ENCODE measurements at places on chromosomes 11 and 22.

DNA sequence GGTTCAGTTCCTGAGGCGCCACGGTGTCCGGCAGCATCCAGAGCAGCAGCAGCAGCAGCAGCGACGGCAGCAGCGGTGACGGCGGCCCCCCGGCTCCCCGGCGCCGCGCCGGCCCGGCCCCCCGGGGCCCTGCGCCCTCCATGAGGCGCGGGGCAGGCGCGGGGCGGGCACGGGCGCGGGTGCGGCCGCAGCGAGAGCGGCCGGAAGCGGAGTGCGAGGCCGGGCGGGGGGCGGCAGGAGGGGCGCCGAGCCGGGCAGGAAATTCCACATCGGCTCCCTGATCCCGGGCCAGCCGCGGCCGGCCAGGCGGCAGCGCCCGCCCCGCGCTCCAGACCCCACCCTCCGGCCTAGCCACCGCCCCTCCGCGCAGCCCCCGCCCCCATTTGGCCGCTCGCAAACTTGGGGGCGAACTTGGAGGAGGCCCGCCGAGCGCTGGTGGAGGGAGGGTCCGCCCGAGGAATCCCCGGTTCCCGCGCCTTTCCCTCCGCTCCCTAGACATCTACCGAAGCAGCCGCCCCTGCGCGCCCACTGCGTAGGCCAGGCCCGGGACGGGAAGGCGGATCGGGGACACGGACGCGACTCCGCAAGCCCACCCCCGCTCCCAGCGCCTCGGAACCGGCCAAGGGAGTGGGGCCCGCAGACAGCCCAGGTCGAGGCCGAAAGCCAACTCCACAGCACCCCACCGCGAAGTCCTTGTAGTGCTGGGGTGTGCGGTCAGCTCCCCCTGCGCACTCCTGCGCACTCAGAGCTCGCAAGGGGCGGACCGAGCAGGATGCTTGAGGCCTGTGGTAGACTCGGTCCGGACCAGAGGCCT lies at the start of gene SCARF2:
Gene SCARF2, minus strand, starts transcription at position 213 of the 814 bp plus-strand sequence. Its CDS starts 71 bp downstream, at position 142.
- DNase-seq, result no peak

DNA sequence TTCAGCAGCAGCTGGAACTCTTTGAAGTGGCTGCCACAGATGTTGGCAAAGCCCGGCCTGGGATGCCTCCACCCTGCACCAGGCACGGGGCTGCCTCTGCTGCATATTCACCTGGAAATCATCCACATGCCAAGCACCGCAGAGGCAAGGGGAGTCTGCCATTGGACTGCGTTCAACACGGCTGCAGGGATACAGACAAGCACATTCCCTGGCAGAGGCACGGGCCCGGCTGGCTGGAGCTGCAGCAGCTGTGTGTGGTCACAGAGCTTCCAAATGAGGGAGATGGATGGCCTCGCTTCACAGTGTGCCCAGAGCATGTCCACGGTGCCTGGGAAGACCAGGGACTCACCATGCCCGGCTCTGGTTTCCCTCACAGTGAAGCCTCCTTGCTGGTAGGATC lies 1378.9 kb downstream of the TBC1D22A start:
- DNase-seq, result no peak

DNA sequence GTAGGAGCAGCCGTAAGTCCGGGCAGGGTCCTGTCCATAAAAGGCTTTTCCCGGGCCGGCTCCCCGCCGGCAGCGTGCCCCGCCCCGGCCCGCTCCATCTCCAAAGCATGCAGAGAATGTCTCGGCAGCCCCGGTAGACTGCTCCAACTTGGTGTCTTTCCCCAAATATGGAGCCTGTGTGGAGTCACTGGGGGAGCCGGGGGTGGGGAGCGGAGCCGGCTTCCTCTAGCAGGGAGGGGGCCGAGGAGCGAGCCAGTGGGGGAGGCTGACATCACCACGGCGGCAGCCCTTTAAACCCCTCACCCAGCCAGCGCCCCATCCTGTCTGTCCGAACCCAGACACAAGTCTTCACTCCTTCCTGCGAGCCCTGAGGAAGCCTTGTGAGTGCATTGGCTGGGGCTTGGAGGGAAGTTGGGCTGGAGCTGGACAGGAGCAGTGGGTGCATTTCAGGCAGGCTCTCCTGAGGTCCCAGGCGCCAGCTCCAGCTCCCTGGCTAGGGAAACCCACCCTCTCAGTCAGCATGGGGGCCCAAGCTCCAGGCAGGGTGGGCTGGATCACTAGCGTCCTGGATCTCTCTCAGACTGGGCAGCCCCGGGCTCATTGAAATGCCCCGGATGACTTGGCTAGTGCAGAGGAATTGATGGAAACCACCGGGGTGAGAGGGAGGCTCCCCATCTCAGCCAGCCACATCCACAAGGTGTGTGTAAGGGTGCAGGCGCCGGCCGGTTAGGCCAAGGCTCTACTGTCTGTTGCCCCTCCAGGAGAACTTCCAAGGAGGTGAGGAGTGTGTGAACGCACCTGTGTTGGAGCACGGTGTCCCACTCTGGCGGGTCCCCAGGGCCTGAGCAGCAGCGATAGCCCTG lies at the start of gene TAGLN:
Gene TAGLN, plus strand, starts transcription at position 318 of the 863 bp plus-strand sequence. CDS start 3,644 bp downstream, outside the sequence.
- peak; percentile 78 for DNase-seq

DNA sequence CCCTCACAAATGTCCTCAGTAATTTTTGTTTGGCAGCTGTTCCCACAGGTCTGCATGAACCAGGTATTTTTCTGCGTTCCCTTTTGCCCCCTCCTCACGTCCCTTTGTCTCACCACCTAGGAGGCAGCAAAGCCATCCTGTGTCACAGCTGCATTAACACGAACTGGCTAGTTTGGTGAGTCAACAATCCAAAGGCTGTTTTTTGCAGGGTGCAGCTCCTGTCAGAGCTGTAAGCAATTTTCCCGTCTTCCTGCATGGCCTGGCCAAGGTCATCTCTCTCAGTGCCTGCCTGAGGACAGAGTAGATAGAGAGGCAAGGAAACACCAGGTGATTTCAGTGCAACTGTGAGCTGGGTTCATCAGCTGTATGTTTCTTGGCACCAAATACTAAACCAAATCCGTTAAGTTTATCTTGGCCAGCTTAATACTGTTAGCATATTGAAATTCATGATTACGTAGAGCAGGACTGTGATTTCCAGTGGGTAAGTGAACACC lies 20.6 kb upstream of the VSIG10L2 start:
- DNase-seq, result no peak

GRCh38 chr11:118164885-118165284 lies 11.6 kb downstream of the SCN2B start:
- no peak for DNase-seq

- DNase-seq, result no peak
Observed at GRCh38 chr22:20625270-20625669, 117.9 kb downstream of the MED15 start.

GRCh38 chr11:107505647-107506225 lies 48.1 kb upstream of the CWF19L2 start:
- DNase-seq, result no peak

DNA sequence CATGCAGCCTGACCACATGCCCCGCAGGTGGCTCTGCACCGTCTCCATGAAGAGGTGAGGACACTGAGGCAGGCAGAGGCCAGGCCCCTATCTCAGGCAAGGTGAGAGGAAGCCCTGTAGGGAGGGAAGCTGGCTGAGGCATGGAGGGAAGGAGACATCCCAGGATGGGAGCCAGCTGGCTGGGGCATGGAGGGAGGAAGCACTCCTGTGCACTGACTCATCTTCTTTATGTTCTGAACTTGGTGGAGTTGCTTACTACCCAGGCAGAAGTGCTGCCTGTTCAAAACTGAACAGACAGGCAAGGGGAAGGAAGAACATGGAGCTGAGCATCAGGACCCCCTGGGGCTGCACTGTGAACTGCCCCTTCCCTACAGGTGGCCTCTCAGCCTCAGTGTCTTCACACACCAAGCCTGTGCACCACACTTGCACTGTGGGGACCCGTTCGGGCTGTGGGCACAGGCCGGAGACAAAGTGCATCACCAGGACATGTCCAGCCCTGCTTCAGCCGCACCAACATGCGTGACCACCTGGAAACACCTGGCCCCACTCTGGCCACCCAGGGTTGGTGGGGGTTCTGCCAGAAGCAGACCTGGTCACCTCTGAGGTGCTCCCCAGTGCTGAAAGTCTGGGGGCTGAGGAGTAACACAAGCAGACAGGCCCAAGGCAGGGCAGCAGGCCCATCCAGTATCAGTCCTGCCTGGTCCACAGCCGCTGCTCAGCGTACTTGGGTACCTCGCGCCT lies 55.5 kb downstream of the DGCR2 start:
- DNase-seq, result peak; percentile 28

DNA sequence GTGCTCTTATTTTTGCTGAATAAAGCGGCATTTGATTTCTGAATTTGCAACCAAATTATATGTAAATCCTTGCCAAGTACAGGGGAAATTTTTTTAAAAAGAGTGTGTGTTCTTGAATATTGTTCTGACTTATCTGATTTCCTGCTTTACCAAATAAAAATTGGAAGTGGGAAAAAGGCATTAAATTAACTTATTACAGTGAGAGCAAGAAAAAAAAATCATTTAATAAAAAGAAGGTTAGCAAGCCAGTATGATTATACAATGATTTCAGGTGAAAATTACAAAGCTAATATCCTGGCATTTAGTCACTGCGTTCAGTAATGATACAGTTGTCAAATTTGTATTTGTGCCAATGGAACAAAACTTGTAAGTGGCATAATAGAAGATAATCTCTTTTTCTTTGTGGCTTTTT lies 82.1 kb upstream of the PPARA start:
- DNase-seq, result no peak

GRCh38 chr11:859394-860131 lies 16.9 kb downstream of the TSPAN4 start:
- peak; percentile 21 for DNase-seq

DNA sequence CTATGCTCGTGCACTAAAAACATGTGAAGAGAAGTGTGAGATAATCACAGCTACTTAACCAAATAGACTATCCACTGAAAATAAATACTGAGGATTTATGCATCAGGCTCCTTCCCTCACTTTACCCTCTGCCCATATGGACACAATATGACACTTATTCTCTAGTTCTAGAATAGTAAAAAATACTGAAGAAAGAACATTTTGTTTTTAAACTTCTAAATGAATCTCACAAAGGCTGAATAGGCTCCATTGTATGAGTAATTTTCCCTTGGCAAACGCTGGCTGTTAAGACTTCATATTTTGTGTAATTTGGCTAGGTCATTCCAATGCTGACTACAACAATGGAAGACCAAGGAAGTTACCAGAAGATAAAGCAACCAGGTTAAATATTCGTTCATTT lies 9.9 kb downstream of the HPS5 start:
- no peak for DNase-seq
